Nucleus accumbens (tissue), 56 donors: ENCODE measurements at places on chromosomes 13 and 19.

- DNase-seq, result no peak
These were observed 340.8 kb downstream of the KLF5 start for GRCh38 chr13:73399347-73400216.

DNA sequence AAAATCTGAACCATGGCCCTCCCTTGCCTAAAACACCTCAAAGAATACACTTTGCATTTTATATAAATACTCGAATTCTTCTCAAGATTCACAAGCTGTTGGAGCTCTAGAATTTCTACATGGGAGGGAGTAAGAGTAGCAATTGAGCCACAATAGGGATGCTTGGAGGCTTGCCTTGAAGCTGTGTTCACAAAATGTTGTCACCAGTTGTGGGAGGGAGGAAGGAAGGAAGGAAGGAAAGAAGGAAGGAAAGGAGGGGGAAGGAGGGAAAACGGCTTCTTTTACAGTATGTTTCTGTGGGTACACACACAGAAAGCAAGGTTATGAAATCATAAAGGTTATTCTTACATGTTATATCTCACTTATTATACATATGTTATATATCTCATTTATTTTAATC lies 128.6 kb upstream of the PEG3 start:
- DNase-seq, result no peak

GRCh38 chr13:65606622-65607021 lies 1623.5 kb downstream of the PCDH9 start:
- DNase-seq, result no peak

GRCh38 chr13:88707646-88708045 lies 1036.5 kb downstream of the SLITRK5 start:
- DNase-seq, result no peak
